ENCODE measurements at places on chromosomes 3 and 15.

GRCh38 chr15:45457641-45458539 lies 64.7 kb downstream of the SLC30A4 start:
- peak; percentile 62 for DNase-seq

DNA sequence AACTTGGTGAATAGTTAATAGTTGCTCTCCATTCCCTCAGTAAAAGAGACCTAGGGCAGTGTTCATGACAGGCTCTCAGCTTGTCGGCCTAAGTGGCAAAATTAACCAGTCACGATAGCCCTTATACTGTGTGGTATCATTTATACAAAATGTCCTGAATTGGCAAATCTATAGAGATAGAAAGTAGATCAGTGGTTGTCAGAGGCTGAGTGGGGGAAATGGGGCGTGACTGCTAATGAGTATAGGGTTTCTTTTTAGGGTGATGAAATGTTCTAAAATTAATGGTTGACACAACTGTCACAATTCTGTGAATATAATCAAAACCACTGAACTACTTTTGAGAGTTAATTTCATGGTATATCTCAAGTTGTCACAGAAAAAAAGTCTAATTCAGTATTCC lies 20.9 kb downstream of the ARIH1 start:
- no peak for DNase-seq

- DNase-seq = peak; percentile 9
Measured at GRCh38 chr3:190306513-190307163, 15.6 kb downstream of the CLDN1 start.

DNA sequence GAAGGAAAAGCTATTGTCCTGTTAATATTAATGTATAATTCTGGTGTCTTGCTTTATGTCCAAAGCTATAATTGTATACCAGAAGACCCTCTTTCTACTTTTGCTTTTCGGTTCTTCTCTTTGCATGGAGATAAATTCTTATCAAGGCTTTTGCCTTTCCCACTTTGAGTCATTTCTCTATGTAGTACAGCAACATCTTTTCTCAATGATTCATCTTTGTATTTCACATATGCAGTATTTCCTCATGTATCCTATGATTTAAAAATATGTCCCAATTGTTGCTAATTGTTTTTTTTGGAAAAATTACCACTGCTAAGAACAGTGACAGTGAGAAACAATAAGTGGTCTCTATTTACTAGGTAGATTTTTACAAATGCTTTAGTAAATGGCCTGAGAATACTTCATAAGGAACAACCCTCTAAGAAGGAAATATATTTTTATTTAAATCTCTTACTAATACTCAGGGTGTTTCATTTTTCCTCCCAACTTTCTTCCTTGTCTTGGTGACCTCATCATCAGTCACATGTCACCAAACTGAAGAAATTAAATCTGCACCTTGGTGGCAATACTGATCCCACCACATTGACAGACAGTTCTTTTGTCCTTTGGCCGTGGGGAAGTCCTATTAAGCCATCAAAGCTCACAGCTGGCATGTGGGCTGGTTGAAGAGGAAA lies 290.6 kb downstream of the SATB1 start:
- DNase-seq = peak; percentile 62

GRCh38 chr15:39285071-39285470 lies 295.8 kb upstream of the THBS1 start:
- no peak for DNase-seq

GRCh38 chr15:60494108-60494507 lies 15.2 kb upstream of the ICE2 start:
- no peak for DNase-seq

GRCh38 chr15:39156646-39157250 lies 424.1 kb upstream of the THBS1 start:
- no peak for DNase-seq

GRCh38 chr3:60555686-60556354 lies 695.4 kb downstream of the FHIT start:
- no peak for DNase-seq

DNA sequence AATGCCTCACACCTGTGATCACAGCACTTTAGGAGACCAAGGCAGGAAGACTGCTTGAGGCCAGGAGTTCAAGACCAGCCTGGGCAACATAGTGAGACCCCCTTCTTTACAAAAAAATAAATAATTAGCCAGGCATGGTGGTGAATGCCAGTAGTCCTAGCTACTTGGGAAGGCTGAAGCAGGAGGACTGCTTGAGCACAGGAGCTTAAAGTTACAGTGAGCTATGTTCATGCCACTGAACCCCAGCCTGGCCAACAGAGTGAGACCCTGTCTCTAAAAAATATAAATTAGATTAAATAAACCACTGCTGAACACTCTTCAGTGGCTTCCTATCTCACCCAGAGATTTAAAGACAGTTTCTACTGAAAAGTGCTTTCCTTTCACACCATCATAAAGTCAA lies 6.2 kb downstream of the IFT80 start:
- DNase-seq = no peak

DNA sequence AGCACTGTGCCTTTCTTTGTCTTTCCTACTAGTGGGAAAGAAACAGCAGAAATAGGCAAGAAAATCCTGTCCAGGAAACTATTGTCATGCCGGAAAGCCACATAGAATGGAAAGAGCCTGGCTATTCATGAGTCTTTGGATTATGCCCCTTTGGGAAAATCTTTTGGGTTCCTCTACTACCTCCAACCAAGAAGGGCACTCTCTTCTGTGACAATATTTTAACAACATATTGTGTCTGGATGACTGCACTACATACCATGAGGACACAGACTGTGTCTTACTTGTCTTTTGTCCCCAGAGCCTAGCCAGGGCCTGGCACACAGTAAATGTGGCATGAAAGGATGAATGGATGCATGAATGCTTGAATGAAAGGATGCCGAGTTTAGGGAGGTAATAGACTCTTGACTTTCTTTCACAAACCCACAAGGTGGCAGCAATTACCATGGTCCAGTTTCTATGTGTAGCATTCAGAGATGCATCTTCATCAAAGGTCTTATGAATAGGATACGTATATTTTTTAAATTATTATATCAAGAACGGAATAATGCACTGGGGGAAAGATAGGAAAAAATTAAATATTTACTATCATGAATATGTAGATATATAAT lies 30.3 kb downstream of the ARL14 start:
- DNase-seq = peak; percentile 58
